ENCODE measurements at places on chromosomes 12 and 14. TPM values are rescaled to one million over a fixed set of nuclear protein-coding genes. Genes with fewer than 3 reads are reported as not detected.

DNA sequence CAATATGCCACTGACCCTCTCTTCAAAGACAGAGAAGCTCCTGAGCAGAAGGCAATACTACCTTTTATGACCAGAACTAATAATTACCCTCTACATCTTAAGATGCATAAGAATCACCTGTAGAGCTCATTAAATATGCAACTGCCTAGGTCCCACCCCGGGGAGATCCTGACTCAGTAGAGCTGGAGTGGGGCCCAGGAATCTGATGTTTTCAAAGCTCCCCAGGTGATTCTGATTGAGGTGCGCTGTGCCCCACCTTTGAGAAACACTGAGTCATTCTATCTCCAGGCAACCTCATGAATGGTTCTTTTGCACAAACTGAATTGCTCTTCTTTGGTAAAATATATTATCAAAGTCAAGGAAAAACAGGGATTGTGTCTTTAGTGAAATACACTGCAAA lies 149.3 kb upstream of the BMP4 start:
- DNase-seq = no peak

DNA sequence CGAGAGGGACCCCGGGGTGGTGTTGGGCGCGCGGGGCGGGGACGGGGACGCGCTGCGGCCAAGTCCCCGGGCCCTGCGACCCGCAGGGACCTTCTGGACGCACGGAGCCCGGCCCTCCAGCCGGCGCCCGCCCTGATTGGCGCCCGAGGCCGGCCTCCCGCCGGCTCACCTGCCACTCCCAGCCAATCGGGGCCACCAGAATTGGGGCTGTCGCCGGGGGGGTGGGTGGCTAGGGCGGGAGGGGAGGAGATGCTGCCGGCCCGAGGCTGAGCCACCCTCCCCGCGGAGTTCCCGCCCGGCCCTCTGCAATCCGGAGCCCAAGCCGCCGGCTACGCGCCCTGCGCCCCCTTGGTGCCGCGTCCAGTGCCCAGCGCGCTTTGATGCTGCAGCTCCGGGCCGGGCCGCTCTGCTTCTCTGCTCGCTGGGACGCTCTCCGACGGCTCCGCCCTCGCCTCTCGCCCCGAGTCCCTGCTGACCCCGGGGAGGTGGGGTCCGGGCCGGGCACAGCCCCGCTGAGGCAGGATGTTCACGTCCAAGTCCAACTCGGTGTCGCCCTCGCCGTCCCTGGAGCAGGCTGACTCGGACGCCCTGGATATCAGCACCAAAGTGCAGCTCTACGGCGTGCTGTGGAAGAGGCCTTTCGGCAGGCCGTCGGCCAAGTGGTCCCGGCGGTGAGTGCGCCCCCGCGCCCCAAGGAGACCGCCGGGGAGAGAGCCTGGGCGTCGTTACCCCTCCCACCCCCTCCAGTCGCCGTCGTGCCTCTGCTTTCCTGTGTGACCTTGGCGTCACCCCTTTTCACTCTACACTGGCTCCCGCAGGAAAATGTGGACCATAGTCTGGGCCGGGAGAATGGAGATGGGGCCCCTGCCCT lies at the start of gene PLEKHD1:
TSS of gene PLEKHD1 (plus strand) at position 285 of the 871 bp plus-strand sequence. CDS start at position 523, 238 bp downstream.
- DNase-seq = no peak

DNA sequence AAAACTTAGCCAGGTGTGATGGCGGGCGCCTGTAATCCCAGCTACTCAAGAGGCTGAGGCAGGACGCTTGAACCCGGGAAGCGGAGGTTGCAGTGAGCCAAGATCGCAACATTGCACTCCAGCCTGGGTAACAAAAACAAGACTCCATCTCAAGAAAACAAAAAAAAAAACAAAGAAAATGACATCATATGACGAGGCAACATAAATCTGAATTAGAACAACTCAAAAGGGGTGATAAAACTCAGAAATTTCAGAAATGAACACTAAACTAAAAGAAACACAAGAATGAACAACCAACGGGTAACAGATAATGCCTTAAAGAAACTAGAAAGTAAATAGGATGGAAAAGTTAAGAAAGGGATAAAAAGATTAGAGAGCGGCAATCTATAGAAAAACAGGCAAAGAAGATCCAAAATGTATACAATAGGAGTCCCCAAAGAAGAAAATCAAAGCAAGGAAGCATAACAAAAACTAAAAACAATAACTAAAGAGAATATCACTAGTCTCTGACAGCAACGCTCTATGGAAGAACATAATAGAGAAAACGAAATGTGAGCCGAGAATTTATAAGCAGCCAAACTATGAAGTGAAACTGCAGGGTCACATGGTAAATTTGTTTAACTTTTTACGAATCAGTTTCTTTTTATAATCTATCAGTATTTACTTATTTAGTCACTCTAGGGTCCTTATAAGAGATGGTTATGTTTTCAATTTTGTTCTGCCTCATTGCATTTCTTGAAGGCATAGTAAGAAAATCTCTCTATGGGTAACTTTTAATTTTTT lies 45.7 kb downstream of the SPPL3 start:
- no peak for DNase-seq

- DNase-seq = peak; percentile 52
Observed at GRCh38 chr12:87687362-87687761, 341.8 kb downstream of the C12orf50 start.

Gene NOS1
- 0.35 TPM for polyA plus RNA-seq
